ENCODE measurements at places on chromosomes 1 and 21.

DNA sequence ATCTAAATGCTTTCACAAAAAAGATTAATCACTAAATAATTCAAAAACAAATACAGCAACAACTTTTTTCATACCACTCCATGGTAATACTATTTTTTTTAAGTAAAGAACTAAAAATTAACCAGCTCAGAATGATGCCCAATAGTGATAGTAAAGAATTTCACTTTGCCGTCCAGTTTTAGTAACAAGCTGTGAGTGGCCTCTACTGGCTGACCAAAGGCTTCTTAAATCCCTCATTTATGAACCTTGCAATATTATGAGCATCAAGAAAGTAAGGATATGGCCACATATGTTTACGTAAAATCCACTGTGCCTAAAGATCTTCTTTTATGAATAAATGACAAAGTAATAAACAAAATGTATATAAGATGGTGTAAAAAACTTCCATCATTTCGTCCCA lies 108.6 kb downstream of the GPATCH2 start:
- no peak for DNase-seq

DNA sequence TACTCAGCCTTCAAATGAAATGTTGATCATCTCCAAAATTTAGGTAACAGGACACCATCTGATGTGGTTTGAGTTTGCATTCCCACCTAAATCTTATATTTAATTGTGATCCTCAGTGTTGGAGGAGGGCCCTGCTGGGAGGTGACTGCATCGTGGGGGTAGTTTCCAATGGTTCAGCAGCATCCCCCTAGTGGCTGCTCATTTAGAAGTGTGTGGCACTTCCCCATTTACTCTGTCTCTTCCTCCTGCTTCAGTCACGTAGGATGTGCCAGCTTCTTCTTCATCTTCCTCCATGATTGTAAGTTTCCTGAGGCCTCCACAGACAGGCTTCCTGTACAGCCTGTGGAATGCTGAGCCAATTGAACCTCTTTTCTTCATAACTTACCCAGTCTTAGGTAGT lies 731.2 kb downstream of the USP25 start:
- no peak for DNase-seq

GRCh38 chr1:107776900-107777663 lies 187.9 kb downstream of the VAV3 start:
- no peak for DNase-seq

- DNase-seq, result peak; percentile 64
These were observed 63.5 kb upstream of the SSX2IP start for GRCh38 chr1:84753516-84754385.

- DNase-seq, result no peak
These were observed 1.3 kb upstream of the NRIP1 start for GRCh38 chr21:15066123-15066575.

GRCh38 chr1:81478219-81478618 lies 322.5 kb upstream of the ADGRL2 start:
- DNase-seq, result no peak

DNA sequence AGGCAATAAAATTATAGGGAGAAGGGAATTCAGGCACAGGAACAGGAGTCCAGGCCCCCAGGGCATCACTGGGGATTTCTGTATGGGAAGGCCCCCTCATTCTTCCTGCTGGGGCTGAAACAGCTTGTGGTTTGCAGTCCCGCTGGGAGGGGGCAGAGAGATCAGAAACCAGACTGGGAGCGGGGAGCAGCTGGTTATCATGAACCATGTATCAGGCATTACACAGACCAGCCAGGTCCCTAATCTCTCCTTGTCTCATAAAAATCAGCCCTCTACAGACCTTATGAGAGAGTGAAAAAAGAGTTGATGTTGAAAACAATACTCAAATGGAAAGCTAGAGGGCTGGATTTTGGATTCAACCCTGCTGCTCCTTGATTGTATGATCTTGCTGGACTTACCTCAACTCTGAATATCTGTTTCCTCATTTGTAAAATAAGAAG lies 93.4 kb upstream of the F3 start:
- DNase-seq, result no peak

DNA sequence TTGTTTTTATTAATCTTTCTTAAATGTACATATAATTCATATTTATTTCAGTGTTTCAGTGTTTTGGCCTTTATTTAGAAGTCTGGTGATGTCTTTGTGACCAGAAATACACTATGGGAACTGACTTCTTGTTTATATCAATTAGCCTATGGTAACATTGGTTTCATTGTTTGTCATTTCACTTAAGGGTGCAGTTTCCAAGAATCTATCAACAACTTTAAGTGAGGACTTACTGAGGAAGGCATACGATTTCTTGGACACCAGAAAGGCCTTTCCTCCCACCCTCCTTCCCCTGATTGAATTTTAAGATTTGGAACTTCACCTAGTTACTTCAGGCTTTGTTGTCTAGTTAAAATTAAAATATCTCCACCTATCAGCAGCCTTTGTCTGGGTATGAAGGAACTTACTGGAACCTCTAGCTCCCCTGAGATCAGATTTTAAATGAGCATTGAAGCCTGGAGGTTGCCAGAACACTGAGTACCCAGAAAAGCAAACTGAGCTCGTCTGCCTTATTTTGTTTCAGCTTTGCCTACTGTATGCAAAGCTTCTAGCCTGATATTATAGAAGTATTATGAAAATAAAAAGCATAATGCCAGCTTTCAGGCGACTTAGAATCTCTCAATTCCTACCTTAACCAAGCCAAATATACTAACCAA lies 34.2 kb downstream of the HLCS start:
- no peak for DNase-seq

DNA sequence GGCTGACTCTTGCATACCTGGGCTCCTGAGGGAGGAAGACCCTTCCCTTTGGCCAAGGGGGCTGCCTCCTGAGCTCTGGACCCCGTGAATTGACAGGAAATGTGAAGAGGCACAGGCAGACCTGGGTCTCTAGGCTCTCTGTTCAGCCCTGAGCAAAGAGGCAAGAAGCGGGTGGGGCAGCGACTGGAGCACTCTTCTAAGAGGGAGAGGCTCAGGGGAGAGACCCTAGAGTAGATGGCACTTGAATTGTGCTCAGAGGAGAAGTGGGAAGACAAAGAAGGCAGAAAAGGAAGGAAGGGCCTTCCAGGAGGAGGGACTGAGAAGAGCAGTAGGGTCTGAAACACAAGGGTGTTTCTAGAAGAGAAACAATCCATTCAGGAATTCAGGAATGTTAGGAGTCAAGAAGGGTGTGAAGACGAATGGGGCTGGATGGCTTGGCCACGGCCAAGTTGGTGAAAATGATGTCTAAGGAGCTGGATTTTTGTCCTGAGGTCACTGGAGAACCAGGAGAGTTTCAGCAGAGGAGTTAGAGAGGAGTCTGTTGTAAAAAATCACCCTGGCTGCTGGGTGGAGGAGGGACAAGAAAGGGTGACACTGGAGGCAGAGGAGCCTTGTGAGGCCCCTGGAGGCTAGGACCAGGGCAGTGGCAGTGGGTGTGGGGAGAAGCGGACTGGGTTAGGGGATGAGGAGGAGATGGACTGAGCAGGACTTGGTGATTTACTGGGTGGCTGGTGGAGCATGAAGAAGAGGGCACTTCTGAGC lies 5.3 kb downstream of the TIE1 start:
- DNase-seq, result no peak

DNA sequence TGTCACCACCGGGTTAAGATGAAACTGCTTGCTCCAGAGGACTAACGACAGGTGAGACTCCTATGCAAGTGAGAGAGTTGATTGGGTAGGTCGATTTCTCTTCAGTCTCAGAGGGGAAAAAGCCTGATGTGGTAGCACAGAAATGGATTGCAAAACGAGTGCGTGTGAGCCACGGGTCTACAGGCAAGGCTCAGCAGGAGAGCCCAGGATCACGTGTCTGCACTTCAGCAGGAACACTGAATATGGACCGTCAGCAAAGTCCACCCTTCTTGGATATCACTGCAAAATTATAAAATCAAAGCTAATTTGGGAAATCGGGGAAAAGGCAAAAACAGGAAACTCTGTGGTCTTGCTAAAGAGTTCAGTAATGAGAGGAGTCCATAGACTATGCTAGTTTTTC lies 107.7 kb upstream of the ZNF648 start:
- no peak for DNase-seq

DNA sequence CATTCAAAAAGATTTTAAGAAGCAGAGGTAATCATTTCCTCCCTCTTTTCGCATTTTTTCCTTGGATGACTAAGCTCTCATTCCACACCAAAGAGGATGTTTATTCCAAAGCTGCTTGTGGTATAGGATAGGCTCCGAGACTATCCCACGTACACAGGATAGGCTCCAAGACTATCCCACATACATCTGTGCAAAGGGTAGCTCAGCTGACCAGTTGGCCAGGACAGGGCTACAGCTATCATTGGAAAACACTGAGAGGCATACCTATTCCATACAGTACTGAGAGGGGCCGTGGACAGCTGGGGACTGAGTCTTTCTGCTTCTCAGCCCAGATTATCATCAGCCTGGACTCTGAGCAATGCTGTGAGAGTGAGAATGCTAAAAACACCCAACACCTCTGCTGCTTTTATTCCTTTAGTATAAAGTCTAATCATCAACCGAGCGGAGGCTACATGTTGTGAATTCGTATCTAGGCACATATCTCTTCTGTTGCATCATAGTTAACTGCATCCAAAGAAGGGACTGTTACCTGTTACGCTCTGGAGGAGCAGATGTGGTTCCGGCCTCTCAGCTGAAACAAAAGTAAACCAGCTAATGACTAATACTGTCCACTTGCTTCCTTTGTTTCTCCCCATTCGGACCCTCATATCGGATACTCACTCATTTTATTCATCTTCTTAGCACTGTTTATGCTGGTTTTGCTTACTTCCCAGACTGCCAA lies 141.0 kb downstream of the TNFSF18 start:
- DNase-seq, result peak; percentile 96

DNA sequence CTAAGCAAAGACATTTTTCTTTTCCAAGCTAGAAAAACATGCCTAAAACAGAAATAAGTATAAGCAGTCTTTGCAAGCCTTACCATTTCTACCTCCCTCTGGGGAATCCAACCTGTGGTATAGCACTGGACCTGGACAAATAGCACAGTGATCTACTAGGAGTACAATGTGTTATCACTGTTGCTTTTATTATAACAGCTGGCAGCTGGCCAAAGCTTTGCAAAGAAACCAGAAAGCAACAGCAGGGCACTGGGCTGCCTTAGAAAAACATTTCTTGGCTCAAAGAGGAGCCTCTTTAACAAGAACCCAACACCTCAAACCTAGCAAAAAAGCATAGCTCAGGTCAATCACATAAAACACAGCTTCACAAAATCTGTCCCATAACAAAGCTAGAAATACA lies 294.5 kb upstream of the GREM2 start:
- DNase-seq, result no peak

DNA sequence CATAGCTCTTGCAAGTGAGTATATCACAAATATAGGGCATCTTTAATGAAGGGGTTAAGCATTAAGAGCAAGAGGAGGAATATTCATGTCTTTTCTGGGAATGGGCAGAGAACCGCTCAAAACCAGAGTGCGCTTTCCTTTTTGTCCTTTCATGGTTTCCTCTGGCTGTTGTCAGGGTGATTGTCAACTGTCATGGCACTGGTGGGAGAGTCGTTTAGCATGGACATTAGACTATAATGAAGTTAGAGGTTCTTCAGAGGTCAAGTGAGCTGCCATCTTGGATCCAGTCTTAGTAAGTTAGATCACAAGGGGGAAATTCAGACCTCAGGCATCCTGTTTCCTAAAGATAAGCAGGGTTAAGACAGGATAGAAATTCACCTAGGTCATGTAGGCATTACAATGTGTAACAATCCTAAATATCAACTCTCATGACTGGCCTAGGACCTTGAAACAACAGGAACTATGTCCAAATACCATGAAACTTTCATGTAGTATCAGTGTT lies 12.1 kb upstream of the COA6 start:
- DNase-seq, result no peak

GRCh38 chr1:221772117-221772516 lies 30.2 kb upstream of the DUSP10 start:
- no peak for DNase-seq

- DNase-seq, result peak; percentile 64
These were observed 704 bp upstream of the CRABP2 start for GRCh38 chr1:156705918-156706656.

DNA sequence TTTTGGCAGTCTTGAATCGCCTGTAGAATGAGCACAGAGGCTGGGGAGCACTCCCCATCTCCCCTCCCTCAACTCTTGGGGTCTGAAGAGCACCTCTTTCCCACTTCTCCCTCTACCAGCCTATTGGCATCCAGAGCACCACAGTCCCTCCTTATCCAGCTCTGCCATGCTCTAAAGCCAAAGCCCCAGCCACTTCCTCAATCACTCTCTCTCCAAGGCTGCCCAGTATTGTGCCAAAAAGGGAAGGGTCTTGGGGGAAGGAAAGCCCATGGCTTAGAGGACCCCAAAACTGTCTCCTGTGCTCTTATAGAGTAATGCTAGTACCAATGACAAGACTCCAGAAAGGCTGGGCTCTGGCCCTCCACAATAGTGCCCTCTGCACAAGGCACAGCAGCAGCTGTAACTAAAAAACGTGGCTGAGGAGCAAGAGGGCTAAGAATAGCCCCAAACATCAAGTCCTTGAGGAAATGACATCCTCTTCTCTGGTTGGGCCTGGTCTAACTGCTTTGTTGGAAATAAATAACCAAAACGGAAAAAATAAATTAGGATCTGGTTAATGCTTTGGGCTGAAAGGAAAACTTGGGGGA lies 28.4 kb downstream of the SLC27A3 start:
- no peak for DNase-seq

DNA sequence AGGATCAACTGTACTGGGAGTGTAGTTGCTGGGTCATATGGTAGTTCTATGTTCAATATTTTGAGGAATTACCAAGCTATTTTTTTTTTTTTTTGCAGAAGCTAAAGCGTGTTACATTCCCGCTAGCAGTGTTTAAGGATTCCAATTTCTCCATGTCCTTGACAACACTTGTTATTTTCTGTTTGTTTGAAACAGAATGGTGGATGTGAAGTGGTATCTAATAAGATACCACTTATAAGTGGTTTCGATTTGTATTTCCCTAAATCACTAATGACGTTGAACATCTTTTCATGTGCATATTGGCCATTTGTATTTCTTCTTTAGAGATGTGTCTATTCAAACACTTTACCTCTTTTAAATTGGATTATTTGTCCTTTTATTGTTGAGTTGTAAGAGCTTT lies 112.2 kb downstream of the DISP1 start:
- DNase-seq, result peak; percentile 4
